ENCODE measurements at places on chromosomes 12 and 14.

GRCh38 chr12:28795311-28795710, 353.8 kb upstream of the FAR2 start:
- DNase-seq, result no peak

DNA sequence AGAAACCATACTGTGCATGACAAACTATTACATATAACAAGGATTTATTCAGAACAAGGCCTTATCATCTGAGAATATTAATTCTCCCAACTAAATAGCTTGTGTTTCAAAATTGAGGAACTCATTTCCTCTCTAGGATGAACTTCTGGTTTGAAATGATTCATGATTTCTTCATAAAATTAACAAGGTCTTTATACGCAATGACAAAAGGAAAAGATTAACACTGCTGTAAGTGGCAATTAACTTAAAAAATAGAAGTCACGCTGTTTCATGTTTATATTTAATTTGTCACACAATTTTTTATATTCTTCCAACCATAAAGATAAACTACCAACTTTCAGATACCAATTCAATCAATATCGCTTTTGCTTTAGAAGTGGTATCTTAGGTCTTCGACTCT, 80.8 kb downstream of the GRIP1 start:
- no peak for DNase-seq

GRCh38 chr12:123109319-123109772, 41.5 kb downstream of the PITPNM2 start:
- DNase-seq, result no peak

DNA sequence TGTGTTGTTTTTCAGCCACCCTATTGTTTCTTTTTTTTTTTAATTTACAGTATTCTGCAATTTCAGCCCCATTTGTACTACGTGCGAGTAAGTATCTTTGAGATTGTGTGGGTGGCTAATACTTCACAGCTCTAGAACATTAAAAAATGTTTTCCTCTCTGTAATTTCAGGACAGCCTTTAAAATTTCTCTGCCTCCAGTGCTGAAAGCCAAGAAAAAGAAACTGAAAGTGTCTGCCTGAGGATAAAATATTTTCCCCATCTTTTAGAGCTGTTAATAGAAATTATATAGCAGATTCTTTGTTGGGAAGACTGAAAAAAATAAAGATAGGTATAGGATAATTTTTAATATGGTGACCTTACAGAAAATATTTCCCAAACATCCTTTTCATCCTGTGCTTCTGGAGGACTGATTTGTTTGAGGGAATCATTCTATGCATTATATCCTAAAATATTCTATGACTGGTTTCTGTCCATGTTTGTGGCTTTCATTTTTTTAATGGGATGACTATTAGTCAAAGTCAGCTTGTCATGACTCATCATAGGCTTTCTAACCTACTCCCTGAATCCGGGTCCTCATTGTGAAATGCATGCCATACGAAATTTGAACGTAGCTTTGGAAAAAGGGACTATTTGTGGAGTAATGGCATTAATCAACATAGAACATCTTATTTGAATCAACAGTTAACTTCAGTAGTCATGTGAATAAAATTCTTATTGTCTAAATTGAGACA, 10.8 kb upstream of the TCTN2 start:
- no peak for DNase-seq

- no peak for DNase-seq
Measured at GRCh38 chr14:78902010-78902623, 731.9 kb downstream of the NRXN3 start.

DNA sequence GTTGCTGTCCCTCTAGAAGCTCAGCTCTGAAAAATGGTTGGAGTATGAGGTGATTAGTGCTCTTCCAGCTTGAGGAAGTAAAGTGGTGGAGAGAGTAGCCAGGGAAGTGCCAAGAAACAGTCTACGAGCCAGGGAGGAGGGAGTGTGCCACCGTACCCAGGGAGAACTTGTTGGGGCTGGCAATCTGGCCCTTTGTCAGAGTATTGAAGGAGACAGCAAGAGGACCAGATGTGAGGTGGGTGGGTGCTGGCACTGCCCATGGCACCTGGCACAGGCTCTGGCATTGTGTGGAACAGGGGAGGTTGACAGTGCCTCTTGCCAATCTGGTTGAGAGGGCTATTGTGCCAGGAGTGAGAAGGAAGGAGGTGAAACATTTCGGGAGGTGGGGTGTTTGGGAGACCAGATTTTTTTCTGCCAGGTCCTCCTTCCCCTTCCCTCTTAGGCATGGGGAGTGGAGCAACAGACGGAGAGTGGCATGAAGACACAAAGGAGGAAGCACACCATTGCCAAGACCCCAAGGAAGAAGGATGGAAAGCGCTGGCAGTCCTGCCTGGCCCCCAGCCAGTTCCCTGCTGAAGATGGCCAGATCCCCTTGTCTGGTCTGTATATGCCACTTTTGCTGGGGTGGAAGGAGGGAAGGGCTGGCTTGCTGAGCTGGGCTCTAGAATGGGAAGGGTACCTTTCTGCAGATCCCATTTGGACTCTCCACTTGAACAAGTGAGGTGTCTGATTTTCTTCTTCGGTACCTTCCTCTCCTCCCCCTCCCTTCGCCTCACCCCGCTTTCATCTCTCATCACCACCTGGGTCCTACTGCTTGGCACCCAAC, 37.5 kb downstream of the ZFHX2 start:
- no peak for DNase-seq

DNA sequence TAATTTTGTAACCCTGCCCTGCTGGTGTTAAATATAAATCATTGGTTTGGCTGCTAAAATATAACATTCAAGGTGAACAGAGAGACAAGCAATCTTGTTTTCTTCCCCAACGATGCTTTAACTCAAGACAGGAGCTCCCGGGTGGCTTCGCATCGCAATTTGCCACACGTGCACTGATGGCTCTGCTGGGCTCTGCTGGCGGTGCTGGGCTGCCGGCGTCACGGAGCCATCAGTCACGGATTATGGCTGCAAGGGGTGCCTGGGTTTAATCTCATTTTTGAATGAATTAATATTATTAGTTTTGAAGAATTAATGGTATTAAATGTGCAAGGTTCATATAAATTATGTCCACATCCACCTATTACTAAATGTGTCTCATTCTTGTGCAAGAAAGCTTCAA, 44.9 kb upstream of the TMEM260 start:
- no peak for DNase-seq

GRCh38 chr14:55045087-55045486, 6.4 kb upstream of the MAPK1IP1L start:
- no peak for DNase-seq

DNA sequence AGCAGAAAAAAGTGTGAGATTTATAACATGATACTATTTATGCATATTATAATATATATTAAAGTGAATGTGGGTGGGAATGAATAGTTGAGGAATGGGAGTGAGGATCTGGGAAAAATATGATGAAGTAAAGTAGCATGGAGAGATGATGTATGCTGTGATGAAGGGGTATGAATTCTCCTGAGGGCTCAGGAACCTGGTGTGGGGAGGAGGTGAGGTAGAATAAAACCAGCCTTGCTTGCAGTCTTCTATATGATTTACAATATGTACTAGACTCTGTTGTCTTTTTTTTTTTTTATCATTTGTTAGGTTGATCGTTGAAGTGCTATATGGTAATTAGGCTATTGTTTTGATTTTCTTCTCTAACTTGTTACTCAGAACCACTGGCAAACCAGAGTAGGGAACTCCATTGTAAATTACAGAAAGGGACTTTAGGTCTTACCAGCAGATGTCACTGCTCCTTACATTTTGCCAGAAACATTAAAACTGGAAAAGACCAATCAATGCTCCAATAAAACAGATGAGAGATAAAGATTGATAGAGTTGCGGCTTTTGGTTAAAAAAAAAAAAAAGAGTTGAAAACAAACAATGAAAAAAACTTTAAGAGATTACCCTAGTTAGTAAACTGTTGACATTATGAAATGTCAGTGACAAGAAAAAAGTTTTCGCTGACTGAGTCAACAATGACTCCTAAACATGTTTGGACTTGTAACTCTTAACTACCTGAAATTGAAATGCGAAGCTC, 39.9 kb downstream of the ATL1 start:
- no peak for DNase-seq

DNA sequence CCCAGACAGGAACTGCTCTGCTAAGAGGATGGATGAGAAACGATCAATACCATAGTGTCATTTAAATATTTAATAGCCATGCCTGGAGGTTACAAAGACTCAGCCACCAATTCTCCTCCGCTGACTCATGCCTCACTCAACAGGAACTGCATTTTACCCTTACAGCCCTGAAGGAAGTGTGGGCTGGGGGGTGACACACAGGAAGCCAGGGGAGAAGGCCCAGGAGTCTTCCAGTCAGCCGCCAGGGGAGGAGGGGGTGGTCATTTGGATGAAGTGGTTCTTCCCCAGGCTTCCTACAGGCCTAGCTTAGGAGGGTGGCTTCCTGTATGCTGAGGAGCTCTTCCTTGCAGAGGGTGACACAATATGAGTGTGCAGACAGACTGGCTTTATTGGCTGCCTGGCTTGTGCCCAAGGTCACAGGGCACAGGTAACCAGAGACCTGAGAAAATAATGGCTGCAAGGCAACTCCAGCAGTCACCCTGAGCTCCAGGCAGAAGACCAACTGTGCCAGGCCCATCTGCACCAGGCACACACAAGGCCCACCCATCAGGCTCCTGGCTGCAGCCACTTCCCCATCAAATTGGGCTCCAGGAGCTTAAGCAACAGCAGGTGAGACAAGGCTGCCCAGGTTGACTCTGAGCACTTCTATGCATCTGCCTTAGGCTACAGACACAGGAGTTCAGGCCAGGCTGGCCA, 30.6 kb upstream of the RPLP0 start:
- DNase-seq, result peak; percentile 78

Measured in activated CD8-positive, alpha-beta memory T cell treated with anti-CD3 and anti-CD28 coated beads, Interleukin-2, amount 50 U/mL, for 4 hours (primary cell).